Activated T-helper 2 cell treated with anti-CD3 and anti-CD28 coated beads, Interferon-gamma antibody, Interleukin-2, Interleukin-4, amounts not matched to agents 10 μg/mL and 5 μg/mL and 100 μg/mL, durations not matched to agents 14 hours and 24 hours and 36 hours (primary cell): ENCODE measurements at places on chromosomes 2 and 18.

DNA sequence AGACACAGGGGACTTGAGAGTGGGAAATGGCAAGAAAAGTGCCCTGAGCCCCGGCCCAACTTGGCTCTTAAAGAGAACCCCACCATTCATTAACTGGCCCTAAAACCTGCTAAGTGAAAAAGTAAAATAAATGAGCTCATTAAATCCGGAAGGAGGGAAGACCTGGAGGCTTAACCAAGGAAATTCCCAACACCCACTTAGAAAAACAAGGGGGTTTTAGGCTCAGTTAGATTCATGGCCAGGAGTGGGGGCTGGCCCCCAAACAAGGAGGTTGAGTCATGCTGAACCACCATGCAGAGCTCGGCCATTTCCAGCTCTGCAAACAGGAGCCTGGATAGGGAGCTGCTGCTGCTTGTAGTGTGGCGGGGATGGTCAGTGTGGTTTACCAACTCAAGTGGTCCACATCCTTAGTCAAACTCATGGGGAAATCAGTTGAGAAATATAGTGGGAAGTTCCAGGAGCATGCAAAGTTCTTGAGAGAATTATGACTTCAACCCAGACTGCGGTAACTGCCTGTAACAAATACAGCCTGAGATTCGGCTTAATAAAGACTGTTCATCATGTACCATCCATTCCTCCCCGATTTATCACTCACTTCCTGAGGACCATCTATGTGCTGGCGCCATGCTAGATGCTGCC, 39.7 kb upstream of the MRPL19 start:
- no peak for DNase-seq

GRCh38 chr2:215422676-215423075, 13.2 kb downstream of the FN1 start:
- no peak for DNase-seq

DNA sequence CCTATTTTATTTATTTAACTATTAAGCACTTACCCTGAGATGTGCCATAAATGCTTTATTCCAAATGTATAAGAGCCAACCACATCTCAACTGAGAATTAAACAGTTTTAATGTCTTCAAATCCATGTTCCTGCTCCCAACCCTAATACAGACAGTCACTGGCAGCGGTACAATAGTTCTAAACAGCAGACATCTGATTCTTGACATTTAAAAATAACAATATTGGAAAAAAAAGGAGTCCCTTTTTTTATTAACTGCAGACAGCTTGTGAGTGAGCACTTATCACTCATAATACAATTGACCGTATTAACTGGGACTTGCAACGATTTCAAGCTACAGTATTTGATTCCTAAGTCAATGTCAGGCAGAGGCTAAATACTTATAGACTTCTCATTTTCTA, 424.6 kb downstream of the TGIF1 start:
- DNase-seq = no peak

- no peak for DNase-seq
Measured at GRCh38 chr18:48125724-48126123, 195.3 kb upstream of the SMAD2 start.

GRCh38 chr18:36786686-36787085, 42.1 kb downstream of the TPGS2 start:
- DNase-seq = no peak

- no peak for DNase-seq
Measured at GRCh38 chr2:19819097-19820065, 82.4 kb downstream of the TTC32 start.

DNA sequence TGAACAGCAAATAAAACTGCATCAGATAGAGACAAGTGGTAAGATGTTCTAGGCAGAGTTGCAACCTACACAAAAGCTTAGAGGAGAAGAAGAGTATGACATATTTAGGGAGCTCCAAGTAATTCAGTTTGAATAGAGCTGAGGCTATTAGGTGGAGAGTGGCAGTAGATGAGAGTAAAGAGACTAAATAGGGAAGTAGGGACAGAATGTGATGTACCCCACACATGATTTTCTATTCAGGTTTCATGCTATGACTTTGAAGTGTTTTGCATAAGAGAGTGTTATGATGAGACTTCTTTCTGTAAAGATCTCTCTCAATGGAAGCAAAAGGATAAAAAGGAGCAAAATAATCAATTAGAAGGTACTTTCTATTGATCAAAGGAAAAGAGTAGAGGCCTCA, 206.8 kb upstream of the ERBB4 start:
- DNase-seq = no peak

DNA sequence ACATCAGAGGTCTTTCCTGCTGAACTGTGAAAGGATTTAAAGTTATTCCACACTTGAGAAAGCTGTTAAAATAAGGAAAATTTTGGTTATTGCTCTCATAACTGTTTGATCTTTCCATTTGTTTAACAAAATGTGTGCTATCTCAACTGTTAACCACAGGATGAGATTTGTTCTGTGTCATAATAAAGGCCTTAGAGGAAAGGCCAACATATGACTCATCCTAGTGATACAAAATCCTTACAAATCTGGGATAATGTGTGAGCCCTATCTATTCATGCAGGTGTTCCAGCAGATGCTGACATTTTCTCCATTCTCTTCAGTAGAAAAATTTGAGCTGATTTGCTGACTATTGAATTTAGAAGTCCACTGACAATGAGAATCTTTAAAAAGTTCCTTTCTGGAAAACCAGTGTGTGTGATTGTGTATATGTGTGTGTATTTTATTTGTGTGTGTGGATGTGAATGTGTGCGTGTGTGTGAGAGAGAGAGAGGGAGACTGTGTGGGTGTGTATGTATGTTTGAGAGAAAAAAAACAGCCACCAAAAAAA, 1111.9 kb upstream of the GYPC start:
- DNase-seq = no peak

GRCh38 chr2:238883421-238883901, 35.6 kb downstream of the TWIST2 start:
- DNase-seq = no peak

DNA sequence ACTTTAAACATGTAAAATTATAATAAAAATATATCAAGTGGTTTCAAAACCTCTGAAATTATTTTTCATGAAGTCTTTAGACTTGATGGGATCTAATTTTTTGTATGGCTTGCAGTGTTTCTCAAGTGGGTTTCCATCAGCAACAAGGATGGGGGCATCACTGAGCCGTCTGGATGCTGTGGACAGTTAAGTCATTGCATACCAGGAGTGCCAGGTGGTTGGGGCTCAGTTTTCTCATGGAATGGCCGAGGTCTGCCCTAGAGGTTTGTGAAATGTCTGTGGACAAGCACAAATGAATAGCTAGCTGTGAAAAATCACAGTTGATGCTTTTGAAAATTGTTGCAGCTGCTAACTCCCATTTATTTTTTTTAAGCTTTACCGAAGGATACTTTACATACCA, 1.7 kb downstream of the PRELID3A start:
- no peak for DNase-seq

- no peak for DNase-seq
Measured at GRCh38 chr2:85890522-85891176, 1.9 kb upstream of the ST3GAL5 start.

DNA sequence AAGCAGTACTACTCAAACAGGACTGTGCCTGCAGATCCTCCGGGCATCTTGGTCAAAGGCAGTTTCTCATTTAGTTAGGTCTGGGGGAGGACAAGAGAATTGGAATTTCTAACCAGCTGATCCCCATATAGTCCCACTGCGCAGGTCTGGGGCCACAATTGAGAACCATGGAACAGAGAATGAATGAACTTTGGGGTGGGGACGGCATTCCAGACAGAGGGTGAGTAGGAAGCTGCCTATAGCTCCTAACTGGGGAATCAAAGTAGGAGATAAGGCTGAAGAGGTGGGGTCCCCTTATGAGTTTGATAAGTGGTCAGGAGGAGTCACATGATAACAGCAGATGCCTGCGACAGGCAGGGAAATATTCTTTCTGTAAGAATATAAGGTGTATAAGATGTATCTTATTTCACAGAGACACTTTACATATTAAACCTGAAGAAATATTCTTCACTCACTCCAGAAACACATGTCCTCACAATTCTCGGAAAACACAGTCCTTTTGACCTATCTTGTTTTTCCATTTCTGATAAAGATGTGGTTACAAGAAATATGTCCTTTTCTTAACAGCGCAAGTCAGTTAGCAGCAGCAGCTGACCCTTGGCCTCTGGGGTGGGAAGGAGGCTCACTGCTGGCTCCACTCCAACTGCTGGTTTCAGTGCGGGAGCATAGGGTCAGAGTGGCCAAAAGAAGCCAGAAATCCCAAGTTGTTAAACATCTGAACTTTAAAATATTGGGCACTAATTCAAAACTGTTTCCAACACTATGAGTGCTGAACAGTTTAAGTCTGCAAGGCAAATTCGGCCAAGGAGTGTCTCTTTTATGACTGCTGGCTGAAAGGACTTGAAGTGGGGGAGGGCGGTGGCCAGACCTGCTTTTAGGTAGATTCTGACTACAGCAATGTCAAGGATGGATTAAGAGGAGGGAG, 12.6 kb upstream of the TMEM214 start:
- DNase-seq = no peak

DNA sequence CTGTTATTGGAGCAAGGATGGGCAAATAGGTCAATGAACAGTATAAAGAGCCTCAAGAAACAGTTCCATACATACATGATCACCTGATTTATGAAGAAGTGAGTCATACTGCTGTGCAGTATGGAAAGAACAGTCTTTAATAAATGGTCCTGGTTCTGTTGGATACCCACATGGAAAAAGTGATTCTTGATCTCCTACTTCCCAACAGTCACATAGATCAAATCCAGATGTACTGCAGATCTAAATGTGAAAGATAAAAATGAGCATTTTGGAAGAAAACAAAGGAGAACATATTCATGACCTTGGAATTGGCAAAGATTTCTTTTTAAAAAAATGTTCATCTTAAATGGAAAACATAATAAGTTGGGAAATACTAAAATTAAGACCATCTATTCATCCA, 75.8 kb downstream of the CCDC148 start:
- DNase-seq = no peak

- no peak for DNase-seq
Measured at GRCh38 chr2:156327835-156328695, 4.5 kb downstream of the NR4A2 start.

- no peak for DNase-seq
Measured at GRCh38 chr2:20424300-20425290, 22.3 kb upstream of the RHOB start.

DNA sequence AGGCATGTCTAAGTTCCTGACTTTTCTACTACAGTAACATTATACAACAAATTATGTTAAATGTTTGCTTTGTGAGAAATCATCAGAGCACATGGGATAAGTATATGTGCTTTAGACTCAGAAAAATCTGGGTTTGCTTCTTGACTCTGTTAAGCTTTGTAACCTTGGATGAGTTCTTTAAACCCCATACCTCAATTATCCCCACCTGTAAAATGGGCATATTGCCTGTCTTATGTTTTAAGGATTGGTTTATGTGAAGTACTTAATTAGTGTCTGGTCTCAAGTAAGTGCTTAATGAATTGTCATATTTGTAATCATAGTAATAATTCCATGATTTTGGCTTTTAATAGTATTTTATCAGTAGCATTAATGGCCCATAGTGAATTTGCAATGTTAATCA, 135.8 kb downstream of the TAF4B start:
- no peak for DNase-seq

GRCh38 chr2:228956701-228957474, 314.2 kb downstream of the PID1 start:
- DNase-seq = no peak

- no peak for DNase-seq
Measured at GRCh38 chr2:134866498-134867099, 28.2 kb downstream of the ACMSD start.

DNA sequence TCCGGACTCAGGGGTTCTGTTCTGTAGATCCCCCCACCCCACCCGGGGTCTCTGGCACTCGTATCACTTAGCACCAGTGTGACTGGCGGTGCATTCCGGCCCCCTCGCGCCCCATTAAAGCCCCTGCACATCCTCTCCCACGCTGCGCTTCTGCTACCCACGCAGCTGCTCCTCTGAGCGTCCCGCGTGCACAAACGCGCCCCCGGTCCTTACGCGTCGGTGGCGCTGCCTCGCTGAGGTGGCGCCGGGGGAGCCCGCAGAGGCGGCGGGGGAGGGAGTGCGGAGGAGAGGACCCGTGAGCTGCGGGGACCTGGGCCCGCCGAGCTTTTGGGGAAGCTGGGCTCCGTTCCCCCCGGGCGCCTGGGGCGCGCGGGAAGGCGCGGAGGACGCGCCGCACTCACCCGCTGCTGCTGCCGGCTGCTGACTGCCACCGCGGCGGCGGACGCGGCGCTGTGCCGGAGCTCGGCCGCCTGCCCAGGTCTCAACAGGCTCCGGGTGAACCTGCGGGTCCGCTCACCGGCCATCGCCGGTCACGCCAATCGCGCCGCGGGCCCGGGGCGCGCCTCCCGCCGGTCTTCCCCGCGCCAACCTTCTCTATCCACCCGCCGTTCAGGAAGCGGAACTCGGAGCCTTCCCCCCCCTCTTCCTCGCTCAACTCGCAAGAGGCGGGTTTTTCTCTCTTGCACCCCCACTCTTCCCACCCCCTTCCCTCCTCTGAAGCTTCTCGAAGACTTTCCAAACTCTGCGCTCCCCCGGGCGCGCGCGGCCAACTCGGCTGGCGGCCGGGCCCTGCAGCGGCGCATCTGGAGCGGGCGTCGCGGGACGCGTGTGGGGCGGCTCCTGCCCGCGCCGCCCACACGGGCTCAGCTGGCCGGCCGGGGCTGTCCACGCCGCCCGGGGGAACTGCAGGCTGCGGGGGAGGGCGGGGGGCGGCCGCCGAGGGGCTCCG, at the start of gene DOCK10:
Gene DOCK10 (minus strand): TSS at position 618 of the 949 bp plus-strand sequence. CDS start 94 bp downstream, at position 524.
- DNase-seq = peak; percentile 40

DNA sequence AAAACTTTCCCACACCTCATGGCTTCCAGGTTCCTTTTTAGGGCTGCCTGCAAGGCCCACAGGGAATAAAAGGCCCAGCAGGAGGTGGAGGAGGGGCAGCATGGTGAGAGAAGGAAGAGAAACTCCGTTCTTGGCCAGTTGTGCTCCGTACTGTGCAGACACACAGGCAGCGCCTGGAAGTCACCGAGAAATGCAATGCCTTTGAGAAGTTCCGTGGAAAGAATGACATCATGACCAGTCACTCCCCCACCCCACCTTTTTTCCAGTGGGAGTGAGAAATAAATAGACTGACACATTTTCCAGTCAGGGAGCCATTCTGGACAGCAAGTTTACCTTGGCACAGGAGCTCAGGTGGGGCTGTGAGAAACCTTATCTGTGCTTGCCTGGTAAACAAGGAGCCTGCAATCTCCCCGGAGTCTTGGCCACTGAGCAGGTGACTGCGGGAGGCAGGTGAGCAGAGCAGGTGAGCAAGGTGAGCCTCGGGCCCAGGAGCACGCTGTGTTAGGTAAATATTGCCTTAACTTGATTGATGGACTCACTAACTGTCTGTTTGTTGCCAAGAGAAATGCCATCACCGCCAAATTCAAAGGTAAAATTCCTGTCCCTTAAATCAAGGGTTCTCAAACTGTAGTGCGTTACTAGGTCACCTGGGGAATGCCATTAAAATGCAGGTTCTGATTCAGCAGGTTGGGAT, 13.5 kb upstream of the LBH start:
- no peak for DNase-seq

DNA sequence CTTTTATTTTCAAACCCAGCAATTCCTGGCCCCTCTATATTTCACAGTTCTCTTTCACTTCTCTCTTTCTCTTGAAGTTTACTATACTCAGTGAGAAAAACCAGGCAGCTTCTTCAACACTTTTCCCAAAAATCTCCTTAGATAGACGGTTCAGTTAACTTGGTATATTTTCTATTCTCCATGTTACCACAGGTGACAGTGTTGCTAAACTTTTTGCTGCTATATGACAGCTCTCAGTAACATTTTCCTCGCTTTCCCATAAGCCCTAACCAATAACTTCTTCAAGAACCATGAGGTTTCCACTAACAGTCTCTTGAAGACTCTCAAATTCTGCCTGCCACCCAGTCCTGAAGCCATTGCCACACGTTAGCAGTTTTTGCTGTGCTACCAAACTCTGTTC, 45.8 kb downstream of the CYBRD1 start:
- no peak for DNase-seq
